ENCODE measurements at places on chromosomes 3 and 15.

- DNase-seq, result no peak
Measured at GRCh38 chr3:49716169-49716568, 3.3 kb downstream of the AMIGO3 start.

- peak; percentile 10 for DNase-seq
Measured at GRCh38 chr15:61063875-61064320, 165.2 kb downstream of the RORA start.

GRCh38 chr15:44535523-44536301 lies 1.2 kb upstream of the EIF3J start:
- DNase-seq, result peak; percentile 34

GRCh38 chr3:157255797-157256196 lies 95.8 kb upstream of the CCNL1 start:
- no peak for DNase-seq

DNA sequence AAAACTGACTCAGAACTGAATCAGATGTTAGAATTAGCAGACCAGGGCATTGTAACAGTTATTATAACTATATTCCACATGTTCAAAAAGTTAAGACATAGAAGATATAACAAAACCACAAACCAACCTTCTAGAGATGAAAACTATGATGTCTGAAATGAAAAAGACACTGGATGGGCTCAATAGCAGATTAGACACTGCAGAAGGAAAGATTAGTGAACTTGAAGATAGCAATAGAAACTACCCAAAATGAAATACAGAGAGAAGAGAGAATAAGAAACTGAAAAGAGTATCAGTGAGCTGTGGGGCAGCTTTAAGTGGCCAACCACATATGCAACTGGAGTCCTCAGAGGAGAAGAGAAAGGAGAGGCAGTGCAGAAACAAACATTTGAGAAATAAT lies 132.0 kb upstream of the ATP2B2 start:
- DNase-seq, result no peak

DNA sequence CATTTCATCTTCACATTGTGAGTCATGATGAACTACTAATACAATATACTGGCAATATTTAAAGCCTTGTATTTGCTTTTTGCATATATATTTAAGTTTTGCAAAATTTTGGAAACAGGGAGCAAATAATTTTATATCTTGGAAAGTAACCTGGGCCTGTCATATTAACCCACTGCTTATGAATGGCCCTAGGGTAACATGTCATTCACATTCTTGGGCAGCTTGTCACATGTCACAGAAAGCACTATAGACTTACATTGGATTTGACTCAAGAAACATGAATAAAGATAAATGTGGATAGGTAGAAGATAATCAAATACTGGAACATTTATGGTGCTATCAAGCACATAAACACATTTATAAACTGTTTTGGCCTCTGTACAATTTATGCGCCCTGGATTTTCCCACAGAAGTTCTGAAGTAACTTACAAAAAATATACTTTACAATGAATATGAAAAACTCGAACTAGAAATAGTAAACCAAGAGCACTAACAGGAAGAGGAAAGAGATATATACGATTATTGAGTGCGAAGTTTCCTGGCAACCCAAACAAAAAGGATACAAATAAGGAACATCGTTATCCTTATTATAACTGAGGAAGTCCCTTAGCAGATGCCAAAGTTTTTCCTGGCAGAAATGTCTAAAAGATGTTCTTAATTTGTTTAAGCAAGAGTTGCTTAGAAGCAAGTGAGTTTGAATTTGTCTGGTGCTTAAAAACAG lies 257.2 kb downstream of the RBMS3 start:
- DNase-seq, result no peak

DNA sequence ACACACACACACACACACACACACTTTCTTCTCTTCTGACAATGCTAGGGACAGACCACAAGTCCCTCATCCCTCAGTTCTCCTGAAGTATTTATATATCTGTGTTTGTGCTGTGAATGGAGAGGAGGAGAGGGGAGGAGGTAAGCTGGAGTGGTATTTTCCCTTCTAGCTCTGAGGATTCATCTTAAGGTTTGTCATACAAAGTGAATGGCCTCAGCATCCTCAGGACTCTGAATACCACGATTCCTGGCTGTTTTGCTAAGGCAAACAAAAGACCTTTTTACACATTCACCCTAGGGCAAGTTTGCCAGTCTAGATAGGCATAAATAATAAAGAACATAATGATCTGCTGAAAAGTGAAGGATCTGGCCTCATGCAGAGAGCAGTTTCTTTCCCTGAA lies 65.7 kb upstream of the CHMP2B start:
- DNase-seq, result no peak

GRCh38 chr3:128950223-128950938 lies 43.5 kb downstream of the CFAP92 start:
- DNase-seq, result no peak

GRCh38 chr3:190718671-190719070 lies 143.8 kb downstream of the GMNC start:
- no peak for DNase-seq

- DNase-seq, result no peak
Measured at GRCh38 chr15:87756072-87756471, 500.5 kb downstream of the NTRK3 start.

GRCh38 chr15:28993051-28993719 lies 107.4 kb downstream of the APBA2 start:
- no peak for DNase-seq

- no peak for DNase-seq
Measured at GRCh38 chr3:11077466-11077865, 76.8 kb upstream of the HRH1 start.

GRCh38 chr3:121175083-121175482 lies 267.1 kb downstream of the STXBP5L start:
- no peak for DNase-seq

DNA sequence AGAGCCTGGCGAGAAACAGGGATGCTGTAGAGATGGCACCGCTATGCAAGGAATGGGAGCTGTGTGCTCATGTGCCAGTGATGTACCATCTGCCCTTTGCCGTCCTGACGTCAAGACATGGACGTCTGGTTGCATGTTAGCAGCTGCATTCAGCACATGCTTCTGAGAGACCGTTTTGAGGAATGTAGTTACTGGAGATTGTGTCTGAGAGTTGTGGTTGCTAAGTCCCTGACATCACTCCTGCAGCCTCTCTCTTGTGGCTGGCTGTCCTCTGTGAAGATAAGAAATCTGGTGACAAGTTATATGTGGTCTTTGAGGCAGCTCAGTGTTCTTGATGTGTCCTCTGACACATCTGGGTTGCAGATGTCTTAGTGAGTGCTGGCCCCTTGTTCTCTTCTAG lies 165.1 kb downstream of the APBA2 start:
- DNase-seq, result no peak

DNA sequence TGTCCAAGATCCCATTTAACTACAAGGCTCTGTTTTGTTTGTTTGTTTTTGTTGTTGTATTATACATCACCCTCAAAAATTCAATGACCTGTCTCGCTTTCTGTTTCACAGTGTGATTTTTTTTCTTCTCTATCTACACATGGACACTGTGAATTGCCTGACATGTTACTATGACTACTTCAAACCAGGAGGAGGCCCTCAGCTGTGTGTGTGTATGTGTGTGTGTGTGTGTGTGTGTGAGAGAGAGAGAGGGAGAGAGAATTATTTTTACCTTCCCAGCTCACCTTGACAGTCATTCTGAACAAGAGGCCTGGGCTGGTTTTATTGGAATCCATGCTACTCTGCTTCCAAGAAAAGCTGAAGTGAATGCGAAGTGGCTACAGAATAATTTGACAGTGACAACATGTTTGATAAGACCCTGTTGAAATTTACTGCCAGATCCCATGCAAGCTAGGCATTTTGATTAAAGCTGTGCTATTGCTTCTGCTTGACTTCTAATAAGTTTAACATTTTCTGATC lies 841.4 kb downstream of the NSUN3 start:
- DNase-seq, result no peak

DNA sequence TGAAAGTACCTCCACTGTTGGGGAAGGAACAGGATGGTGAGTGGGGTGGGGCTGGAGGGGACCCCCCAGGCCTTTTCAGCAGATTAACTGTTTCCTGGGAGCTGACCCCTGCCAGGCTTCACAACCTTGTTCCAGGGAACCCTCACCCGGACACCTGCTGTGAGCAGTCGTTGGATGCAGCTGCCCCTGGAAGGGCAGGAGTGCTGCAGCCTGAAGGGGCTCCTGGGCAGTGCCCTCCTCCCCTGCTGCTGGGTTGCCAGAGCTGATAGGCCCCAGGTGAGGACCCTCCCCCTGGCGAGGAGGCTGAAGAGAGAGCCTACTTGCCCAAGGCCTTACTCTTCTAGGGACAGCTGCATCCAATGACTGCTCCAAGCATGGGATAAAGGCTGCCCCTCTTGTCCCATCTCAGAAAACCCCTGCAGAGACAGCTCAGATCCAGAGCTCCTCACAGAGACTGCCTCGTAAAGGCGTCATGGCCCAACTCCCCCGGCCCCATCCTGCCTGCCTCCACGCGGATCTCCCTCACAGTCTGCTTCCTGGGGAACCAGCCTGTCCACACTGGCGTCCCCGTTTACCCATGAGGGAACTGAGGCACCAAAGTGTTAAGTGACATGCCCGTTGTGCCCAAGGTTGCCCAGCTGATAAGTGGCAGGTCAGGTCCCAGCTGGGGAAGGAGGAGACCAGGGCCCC lies 193.4 kb upstream of the LINGO1 start:
- no peak for DNase-seq

DNA sequence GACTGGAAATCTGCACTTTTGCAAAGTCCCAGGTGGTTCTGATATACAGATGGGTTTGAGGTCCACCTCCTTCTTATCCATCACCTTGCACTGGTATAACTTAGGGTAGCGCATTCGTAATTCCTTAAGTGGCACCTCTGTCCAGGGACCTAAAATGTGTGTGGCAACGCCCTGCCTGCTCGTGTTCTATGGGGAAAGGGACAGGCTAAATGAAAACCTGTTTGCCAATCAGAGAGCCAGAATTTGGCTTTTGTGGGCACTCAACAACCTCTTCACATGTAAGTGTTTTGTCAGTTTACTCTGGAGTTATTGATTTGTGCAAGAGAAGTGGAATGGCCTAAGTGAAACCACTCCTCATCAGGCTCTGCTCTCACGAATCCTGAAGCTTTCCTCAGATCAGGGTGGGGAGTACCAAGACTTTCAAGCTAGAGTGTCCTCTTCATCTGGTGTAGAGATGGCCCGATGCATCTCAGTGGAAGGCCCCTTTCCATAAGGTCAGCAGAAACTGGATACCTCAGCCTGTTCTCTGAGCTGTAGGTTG lies 138.3 kb downstream of the ALDH1A2 start:
- DNase-seq, result no peak

GRCh38 chr15:77417602-77418001 lies 2.3 kb downstream of the PEAK1 start:
- DNase-seq, result no peak

DNA sequence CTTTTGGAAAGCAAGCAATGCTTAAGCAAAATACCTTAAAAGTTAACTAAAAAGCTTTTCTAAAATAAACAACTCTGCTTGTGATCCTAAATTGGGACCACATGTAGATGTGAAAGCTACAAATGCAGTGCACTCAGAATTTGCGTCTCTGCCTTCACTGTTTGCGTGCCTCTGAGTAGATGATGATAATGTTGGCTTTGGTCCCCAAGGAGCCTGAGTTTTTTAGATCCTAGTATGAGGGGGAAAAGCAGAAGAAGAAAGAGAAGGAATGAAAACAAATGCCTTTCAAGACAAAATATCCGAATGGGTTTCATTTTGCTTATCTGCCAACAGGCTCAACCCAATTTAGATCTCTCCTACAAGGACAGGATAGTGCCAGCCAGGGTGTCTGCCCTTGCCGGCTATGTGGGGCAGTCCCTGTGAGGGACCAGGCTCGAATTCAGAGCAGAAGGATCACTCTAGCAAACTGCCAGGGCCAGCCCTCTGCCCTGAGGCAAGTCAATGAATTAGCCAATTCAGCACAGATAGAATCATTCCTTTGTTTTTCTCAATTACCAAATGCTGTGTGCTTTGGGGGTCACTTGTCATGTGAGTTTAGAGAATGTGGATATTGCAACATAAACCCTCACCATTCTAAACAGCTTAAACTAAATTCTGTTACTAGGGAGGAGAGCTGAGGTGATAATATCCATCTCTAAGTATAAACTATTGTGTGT lies 28.5 kb downstream of the SCG5 start:
- no peak for DNase-seq

DNA sequence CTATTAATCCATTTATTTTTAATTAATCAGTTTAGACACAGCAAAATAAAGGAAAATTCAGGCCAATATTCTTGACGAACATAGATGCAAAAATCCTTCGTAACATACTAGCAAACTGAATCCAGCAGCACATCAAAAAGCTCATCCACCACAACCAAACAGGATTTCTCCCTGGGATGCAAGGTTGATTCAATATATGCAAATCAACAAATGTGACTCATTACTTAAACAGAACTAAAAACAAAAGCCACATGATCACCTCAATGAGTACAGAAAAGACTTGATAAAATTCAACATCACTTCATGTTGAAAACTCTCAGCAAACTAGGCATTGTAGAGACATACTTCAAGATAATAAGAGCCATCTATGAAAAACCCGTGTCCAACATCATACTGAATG lies 364.1 kb upstream of the THBS1 start:
- DNase-seq, result no peak

- no peak for DNase-seq
Measured at GRCh38 chr15:72205896-72206676, 8.5 kb upstream of the GRAMD2A start.

DNA sequence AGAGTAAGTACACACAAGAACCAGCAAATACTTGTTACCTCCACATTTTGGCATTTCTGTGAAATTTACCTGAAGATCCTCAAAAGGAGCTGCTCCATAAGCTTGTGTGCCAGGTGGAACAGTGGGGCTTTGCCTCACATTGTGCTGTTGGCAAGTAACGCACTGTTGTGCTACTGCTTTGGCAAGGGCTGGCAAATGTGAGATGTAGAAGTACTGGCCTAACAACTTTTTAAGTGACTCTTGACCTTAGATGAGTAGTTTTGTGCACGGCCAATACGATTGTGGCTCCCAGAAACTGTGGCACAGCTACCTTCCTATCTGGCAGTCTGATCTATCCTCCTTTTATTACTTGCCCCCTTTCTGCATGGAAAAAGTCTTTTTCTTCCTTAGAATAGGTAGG lies 337.0 kb downstream of the KCNH8 start:
- DNase-seq, result no peak

- DNase-seq, result no peak
Measured at GRCh38 chr15:99423186-99424130, 142.3 kb upstream of the MEF2A start.

GRCh38 chr3:61828880-61829721 lies 267.7 kb downstream of the PTPRG start:
- no peak for DNase-seq

GRCh38 chr15:84955089-84955848 lies 26.4 kb upstream of the PDE8A start:
- peak; percentile 76 for DNase-seq

- DNase-seq, result no peak
Measured at GRCh38 chr3:70517124-70517890, 204.9 kb upstream of the MDFIC2 start.

- DNase-seq, result no peak
Measured at GRCh38 chr3:187398955-187399354, 30.8 kb downstream of the RTP4 start.

DNA sequence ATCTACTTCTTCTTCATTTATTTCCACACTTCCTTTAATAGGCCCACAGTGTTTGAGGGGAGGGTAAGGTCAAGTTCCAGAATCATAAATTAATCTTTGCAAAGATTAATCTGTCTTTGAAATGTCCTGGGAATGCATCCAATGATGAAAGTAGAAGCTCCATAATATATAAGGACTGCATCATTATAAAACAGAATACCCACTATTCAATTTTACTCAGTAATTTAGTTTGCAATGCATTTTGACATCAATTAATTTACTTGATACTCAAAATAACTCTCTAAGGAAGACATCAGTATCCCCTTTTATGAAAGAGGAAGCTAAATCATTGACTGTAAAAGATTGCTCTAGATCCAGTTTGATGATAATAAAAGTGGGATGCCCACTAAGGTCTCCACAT lies 777.2 kb downstream of the GRM7 start:
- no peak for DNase-seq
